NCI-H226 (cell line): ENCODE measurements at places on chromosomes 16 and 17.
A peak's percentile ranks its signal among the peaks of the same experiment; 100 is the strongest.

- DNase-seq, result no peak
These were observed 111.0 kb downstream of the IRX5 start for GRCh38 chr16:55041540-55042234.

- peak; percentile 87 for DNase-seq
These were observed 28.1 kb downstream of the KIAA0513 start for GRCh38 chr16:85055493-85056210.

DNA sequence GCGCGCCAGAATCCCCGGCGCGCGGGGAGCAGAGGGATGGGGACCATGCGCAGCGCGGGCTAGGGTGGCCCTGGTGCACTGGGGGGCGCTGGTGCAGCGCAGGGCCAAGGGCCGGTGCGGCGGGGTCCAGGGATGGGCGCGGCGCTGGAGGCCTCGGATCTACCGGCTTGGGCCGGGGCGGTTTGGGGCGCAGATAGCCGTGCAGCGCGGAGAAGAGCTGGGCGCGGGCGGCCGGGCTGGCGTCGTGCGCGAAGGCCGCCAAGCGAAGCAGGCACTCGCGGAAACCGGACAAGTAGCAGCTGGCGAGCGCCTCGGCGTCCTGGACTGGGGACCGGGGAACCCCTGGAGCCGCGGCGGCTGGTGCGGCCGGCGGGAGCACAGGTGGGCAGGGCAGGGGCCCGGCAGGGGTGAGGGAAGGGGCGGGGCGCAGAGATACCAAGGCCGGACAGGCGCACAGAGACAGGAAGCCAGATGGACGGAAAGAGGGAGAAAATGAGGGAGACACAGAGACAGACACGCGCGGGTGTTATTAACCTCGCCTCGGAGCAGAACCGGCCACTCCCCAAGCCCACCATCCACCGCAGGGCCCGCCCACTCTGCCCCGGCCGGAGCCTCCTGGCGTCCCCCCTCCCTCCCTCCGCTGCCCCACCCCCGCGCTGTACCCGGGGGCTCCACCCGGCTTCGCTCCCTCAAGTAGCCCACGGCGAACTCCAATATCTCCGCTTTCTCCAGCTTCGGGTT is 2.1 kb downstream of the HES7 start:
- DNase-seq, result peak; percentile 68

- no peak for DNase-seq
These were observed 120.2 kb downstream of the MYO1D start for GRCh38 chr17:32756696-32757095.

- DNase-seq, result no peak
These were observed 7.3 kb downstream of the ENDOV start for GRCh38 chr17:80422276-80422675.

- no peak for DNase-seq
These were observed 7.1 kb downstream of the MCRIP1 start for GRCh38 chr17:81825841-81826466.

GRCh38 chr17:16880843-16881230 is 91.1 kb downstream of the TNFRSF13B start:
- DNase-seq, result no peak

DNA sequence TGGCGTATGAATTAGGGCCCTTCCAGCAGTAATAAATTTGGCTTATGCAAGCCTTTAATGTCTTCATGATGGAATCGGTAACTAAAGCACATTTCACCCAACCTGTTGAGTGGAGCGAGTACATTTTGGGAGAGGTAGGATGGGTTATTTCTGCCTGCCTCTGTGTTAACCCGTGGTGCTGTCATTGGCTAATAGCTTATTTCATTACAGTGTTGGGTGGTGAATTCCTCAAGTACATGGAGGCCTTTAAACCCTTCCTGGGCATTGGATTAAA is 17.8 kb upstream of the TBKBP1 start:
- no peak for DNase-seq
